ENCODE measurements at places on chromosomes 2 and 18.
A peak's percentile ranks its signal among the peaks of the same experiment; 100 is the strongest.

DNA sequence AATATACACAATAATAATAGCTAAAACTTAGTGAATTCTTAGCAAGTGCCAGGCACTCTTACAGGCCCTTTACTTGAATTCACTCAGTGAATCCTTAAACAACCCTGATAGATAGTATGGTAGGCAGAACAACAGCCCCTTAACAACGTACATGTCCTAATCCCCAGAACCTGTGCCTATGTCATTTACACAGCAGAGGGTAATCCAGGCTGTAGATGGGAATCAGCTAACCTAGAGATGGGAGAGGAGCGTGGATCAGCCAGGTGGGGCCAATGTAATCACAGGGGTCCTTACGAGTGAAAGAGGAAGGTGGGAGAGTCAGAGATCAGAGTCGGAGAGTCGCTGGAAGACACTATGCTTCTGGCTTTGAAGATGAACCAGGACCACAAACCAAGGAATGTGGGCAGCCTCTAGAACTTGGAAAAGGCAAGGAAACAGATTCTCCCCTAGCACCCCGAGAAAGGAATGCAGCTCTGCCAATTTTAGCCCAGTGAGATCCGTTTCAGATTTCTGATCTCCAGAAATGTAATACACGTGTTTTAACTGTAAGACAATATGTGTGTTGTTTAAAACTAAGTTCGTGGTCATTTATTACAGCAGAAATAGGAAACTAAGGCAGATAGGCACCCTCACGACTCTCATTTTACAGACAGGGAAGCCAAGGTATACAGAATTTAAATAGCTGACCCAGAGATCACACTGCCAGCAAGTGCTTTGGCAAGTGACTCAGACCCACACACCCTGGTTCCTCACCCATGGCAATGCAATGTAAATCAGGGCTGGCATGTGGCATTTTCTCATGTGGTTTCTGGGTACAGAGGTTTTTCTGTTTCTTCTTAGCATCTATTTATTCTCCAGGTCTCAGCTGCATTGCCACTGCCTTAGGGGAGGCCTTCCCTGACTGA, 68.9 kb downstream of the DOCK10 start:
- DNase-seq = no peak

- DNase-seq = no peak
Measured at GRCh38 chr18:46468426-46469180, 188.4 kb downstream of the LOXHD1 start.

DNA sequence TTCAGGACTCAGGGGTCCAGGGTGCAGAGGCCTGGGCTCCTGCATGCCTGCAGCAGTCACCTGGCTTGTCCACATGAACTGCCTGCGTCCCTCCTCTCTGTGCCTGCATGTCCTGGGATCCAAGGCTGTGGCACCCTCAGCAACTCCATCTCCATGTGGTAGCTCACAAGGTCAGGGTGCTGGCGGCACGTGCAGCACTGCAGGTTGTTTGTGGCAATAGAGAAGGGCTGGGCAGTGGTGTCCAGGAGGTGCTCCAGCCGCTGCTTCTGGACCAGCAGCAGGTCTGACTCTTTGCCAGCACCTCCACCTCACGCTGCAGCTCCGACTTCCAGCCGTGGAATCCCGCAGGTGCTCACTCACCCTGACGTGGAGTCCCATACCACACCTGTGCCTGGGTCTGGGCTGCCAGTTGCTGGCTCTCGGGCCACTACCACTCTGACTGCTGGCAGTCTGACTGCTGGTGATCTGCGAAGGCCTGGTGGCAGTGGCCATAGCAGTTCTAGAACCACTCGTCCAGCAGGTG, 28.8 kb upstream of the IMP4 start:
- DNase-seq = no peak

DNA sequence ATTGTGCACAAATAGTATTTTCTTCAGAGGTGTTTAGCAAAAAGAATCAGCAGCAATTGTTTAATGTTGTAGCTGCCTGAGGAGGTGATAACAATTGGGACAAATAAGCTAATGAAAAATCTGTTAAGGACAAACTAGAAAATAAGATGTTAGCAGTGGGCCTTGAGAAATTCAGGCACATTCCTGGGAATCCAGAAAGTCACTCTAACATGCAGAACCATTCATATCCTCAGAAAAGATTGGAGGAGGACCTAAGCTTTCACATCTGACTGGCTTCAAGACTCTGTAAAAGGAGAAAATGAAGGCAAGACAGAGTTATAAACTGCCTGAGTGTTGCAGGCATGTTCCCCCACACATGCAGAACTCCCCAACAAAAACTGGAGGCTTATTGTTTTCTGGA, 353.5 kb upstream of the RGPD4 start:
- no peak for DNase-seq

GRCh38 chr2:51085420-51086068, 53.6 kb upstream of the NRXN1 start:
- DNase-seq = no peak

GRCh38 chr18:36176711-36177110, 10.6 kb upstream of the MOCOS start:
- DNase-seq = no peak

GRCh38 chr18:52682260-52682659, 342.3 kb downstream of the DCC start:
- no peak for DNase-seq

DNA sequence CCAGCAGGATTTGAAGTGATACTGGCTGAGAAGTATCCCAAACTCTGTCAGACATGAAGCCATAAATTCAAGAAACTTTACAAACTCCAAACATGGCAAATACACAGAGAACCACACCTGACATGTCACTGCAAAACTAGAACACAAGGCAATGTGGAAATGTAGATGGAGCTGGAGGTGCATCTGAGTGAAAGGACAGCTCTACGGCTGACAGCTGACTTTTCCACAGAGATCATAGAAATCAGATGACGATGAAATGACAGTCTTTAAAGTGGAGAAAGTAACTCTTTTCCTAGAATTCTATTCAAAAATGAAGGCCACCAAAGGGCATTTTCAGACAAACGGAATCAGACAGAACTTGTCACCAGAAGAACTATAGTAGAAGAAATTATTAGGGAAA, 97.5 kb downstream of the LDLRAD4 start:
- no peak for DNase-seq

- peak; percentile 15 for DNase-seq
Measured at GRCh38 chr2:17646081-17646554, 105.6 kb downstream of the VSNL1 start.

DNA sequence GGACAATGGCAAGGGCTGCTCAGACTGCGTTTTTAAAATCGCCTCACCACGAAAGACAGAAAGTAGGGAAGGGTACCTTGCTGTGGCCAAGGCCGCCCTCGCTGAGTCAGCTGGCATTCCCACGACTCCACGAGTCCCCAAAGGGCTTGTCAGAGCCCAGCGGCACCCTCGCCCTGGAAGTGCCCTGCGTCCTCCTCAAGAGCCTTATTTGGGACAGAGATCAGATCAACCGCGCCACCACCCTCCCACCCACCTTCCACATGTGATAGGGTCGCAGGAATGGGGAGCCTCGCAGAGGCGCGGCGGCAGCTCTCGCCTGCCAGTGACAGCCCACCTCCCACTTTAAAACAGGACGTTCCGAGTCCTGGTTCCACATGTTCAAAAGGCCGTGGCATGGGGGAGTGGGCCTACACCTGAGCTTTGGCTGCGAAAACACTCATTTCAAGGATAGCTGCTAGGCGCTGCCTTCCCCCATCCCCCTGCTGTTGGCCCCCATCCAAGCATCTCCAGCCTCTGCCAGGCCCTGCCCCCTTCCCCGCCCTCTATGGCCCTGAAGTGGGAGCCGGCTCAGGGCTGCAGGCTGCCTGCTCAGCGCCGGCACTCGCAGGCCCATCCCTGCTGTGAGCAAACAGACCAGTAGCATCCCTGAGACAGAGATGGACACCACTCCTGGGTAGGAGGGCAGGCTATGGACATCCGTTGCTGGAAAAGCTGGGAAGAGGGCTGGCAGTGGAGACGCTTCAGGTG, 38.1 kb upstream of the ARHGEF4 start:
- no peak for DNase-seq

GRCh38 chr18:44803019-44803650, 122.4 kb downstream of the SETBP1 start:
- DNase-seq = no peak

DNA sequence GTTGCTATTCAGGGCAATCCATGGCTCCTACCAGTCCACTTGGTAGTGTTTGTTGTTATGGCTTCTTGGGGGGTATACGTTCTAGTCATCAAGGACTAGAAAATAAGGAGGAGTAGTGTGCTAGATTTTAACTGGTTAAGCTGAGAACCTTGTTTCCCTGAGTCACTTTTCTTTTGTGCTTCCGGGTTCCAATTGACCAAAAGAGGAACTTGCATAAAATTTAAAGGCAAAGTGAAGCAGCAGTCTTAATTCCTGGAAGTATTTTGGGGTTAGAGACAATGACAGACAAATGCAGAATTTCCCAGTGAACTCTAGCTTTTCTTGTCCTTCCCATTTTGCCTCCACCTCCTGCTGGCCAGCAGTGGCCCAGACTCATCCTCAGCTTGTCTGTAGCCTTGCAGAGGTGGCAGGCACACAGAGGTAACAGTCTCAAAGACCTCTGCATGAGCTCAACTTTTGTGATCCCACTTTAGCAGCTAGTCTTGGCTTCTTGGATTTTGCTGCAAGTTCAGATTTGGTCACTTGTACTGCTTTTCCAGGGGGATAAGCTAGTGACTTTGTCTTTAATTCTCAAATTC, 1105.8 kb upstream of the NXPH2 start:
- no peak for DNase-seq

GRCh38 chr2:71530641-71531332, 77.4 kb downstream of the DYSF start:
- DNase-seq = no peak

DNA sequence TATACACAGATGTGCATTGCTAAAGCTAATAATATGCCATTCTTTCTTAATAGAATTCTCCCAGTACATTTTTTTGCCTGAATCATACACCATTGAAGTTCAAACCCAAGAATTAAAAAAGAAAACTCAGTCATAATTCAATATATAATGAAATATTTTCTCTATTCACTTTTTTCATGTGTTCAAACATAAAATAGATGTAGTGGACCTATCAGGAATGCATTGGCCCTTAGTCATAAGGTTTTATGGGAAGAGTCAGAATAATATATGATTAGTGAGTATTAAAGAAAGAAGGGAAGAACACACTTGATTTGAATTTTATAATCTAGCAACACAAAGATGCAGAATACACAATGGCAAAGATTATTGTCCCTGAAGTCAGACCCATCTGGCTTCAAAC, 297.0 kb upstream of the COL3A1 start:
- DNase-seq = no peak

DNA sequence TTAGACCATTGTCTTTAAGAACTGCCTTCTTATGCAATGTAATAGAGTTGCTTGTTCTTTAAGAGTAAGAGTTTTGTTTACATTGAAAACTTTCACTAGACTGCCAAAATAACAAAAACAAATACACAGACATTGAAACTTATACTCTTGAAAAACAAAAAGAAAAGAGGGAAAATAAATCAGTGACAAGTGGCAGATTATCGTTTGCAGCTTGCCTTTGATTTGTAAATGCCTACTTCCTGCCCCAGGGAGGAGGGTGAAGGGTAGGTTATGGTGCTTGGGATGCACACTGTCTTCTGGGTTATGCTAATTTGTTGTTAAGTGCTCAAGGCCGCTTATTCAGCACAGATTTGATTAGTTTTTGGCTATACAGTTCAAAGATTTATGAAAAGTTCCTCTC, 198.7 kb downstream of the TGIF1 start:
- no peak for DNase-seq

DNA sequence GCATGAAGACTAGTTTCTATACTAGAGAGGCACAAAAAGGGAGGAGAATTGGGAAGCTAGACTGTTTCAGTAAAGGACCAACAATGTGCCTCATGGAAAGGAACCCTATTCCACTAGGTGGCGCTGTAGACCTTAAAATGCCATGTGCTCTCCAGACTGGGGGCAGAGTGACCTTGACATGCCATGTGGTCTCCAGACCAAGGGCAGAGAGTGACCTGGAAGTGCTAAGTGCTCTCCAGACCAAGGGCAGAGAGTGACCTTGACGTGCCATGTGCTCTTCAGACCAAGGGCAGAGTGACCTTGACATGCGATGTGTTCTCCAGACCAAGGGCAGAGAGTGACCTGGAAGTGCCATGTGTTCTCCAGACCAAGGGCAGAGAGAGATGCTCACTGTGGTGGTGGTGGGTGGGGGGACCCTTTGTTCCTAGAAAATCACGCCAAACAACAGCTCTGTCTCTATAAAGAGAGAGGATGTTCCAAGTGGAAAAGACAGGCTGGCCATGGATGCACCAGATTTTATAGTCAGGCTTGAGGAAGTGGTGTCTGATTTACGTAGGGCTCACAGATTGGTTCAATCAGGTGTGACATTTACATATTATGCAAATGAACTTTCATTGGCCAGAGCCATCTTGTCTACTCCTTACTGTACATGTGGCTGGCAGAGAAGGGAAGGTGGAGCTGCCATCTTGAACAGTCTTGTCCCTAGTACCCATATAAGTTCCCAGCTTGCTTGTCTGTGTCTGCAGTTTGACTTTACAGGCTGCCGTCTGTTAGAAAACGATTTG, 344.0 kb upstream of the DDX18 start:
- DNase-seq = no peak

GRCh38 chr18:3450012-3450798, at the start of gene TGIF1:
Gene TGIF1, plus strand, starts transcription at chr18:3450172. Its CDS starts 318 bp downstream, at chr18:3450490.
- peak; percentile 78 for DNase-seq

GRCh38 chr18:21049306-21049705, 62.3 kb downstream of the ROCK1 start:
- no peak for DNase-seq

GRCh38 chr2:143524119-143524553, 394.9 kb downstream of the ARHGAP15 start:
- DNase-seq = no peak

- DNase-seq = peak; percentile 72
Measured at GRCh38 chr2:105746177-105747080, 1.7 kb downstream of the NCK2 start.

DNA sequence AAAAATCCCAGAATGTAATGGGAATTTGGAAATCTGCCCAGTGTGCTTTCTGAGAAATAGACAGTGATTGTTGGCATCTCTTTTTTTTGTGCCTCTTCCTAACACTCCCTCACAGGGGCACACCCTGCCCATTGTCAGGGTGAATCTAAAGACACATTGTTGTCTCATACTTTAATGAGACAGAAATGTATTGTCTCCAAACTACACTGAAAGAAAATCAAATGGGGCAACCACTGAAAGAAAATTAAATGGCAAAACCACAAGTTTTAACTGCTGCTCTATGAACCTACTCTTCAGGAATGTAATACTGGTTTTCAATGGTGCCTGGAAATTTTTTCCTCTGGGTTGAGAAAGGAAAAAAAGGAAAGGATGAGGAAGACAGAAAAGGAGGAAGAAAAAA, 43.2 kb upstream of the GLS start:
- DNase-seq = no peak
